ENCODE measurements at places on chromosomes 5 and 9.

- DNase-seq, result peak; percentile 79
These were observed 29.3 kb downstream of the GRAMD2B start for GRCh38 chr5:126452477-126452876.

- no peak for DNase-seq
These were observed 11.1 kb downstream of the CCDC187 start for GRCh38 chr9:136292591-136293448.

- no peak for DNase-seq
These were observed 309.3 kb downstream of the BNC2 start for GRCh38 chr9:16561121-16561520.

GRCh38 chr5:422323-423232 lies 20.4 kb upstream of the EXOC3 start:
- peak; percentile 63 for DNase-seq

- DNase-seq, result no peak
These were observed 12.0 kb downstream of the PCDHAC2 start for GRCh38 chr5:140978260-140978659.

DNA sequence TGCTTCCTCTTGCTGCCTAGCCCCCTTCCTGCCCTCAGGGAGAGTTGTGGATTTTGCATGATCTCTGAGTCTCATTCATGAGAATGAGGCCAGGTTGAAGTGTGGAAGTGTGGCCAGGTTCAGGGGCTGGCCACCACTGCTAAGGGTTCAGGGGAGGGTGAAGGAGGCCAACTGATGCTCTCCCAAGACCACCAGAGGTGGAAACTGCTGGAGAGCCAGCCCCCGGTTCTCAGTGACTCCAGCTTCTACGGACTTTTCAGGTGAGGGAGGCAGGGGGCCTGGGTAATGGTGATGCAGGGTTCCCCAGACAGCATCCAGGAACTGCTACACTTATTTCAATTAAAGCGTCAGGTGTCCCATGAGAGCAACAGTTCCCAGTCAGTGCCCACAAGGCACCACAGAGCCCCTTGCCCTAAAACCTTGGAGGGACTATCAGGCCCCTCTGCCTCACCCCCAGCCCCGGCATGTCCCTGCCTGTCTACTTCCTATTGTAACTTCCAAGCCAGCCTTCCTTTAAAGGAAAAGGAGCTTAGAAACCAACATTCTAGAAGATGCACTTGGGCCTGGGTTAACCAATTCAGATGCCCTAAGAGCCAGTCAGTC lies 50.1 kb downstream of the AMBP start:
- DNase-seq, result no peak

GRCh38 chr9:89888233-89888632 lies 283.4 kb downstream of the GADD45G start:
- peak; percentile 41 for DNase-seq

DNA sequence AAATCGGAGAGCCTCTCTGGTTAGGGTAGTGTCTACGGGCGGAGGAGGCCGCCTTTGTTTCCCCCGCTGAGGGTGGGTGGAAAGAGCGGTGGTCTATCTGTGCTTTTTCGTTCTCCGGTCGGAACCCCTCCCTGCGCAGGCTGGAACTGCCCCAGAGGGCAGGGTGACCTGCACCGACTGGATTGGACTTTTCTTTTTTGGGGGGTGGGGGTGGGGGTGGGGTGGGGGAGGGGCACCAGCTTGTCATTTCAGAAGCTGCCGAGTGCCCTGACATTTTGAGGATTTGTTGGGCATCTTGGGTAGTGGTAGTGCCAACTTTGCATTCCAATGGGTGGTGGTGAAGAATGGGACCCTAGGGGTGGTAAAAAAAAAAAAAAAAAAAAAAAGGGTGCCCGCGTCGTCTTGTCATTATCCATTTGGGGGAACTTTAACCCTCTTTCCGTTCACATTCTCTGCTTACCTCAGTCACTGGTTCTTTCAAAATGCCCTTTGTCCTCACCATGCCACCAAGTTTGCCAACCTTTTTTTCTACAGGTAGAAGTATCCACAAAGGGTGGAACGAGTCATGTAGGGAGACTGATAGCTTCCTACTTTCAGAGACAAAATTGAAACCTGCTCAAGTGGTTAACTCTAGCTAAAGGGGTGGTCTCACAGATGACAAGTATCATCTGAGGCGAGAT lies 1.3 kb downstream of the UBE2R2 start:
- DNase-seq, result peak; percentile 86

DNA sequence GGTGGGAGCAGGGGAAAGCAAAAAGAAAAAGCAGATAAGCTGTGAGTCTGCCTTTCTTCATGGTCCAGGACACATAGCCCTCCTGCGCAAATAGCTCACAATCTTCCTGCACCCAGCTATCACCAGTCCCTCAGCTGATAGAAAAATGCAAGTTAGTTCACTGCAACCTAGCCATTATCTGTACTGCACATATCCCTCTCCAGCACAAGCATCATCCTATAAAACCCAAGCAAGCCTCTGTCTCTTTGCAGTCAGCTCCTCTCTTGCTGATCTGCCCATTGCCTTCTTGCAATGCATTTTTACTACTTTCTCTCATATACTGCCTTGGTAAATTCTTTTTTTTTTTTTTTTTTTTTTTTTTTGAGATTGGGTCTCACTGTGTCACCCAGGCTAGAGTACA lies 20.0 kb upstream of the MSANTD3 start:
- DNase-seq, result no peak

- peak; percentile 58 for DNase-seq
These were observed 124.7 kb downstream of the DAB2IP start for GRCh38 chr9:121776001-121776738.
